ENCODE measurements at places on chromosomes 13 and 19.
A peak's percentile ranks its signal among the peaks of the same experiment; 100 is the strongest.

GRCh38 chr19:32647361-32647760 lies 27.6 kb downstream of the ANKRD27 start:
- no peak for DNase-seq

- no peak for DNase-seq
Measured at GRCh38 chr13:36143738-36144137, 12.6 kb upstream of the DCLK1 start.

DNA sequence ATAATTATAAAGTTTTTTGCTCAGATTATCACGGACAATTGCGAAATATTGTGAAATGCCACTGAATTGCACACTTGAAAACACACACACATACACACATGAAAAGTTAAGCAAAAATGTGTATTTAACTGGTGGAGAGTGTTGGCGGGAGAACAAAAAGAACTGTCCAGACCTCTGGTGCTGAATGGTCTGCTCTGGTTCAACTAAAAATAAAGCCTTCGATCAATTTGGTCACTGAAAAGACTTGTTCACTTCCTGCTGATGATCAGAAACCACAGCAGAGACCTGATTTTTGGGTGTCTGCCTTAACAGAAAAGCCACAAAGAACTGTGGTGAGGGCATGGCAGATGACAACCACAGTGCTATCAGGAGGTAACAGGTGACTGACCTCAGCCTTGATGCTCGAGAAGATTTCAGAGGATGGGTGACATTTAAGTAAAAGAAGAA lies 4.0 kb upstream of the IGFL1 start:
- no peak for DNase-seq

DNA sequence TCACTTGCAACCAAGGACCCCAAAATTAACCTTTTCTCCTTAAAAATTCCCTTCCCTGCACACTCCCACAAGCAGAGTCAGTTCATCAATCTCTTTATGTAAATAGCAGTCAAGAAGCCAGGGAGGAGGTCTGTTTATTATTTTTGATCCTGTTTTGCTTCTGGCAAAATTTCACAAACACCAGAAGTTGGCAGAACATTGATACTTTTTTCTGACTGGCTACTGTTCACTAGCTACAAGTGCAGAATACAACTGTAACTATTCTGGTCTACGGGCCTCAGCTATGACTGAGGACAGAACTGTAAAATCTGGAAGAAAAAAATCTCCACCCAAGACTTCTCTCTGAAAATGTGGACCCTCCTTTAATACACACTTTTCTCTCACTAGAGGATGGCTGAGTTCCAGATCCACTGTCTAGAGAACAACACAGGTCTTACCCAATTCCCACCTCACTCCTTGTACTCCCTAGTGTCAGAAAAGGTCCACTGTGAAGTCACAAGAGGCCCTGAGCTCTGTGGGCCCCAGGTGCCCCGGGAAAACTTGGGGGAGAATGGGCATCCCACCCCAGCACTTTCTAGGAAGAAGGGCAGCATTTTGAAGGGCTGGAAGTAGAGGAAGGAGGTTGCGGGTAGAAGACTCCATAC lies 14.5 kb downstream of the STARD13 start:
- DNase-seq: no peak

DNA sequence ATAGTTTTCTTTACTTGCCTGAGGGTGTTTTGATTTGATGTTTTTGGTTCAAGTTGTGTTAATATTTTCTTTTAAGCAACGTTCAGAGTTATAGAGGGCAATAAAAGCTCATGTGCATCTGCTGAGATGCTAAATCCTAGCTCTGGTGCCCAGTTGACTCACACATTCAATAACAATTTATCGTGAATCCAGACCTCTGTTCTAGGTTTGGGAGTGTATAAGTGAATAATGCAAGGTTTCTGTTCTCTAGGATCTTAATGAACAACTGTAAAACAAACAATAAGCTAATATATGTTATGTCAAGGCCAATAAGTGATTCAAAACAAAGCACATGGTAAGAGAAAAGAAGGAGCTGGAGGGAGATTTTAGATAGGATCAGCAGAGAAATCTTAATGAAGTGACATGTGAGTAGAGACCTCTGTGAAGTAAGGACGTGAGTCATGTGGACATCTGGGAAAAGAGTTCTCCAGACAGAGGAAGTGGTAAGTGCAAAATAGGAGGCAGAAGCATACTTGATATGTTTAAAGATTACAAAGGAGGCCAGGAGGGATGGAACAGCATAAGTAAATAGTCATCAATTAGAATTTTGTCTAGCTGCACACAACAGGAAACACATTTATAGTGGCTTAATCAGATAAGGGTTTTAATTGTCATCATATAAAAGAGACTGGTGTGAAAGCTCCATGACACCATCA lies 278.5 kb upstream of the HTR2A start:
- DNase-seq: no peak

DNA sequence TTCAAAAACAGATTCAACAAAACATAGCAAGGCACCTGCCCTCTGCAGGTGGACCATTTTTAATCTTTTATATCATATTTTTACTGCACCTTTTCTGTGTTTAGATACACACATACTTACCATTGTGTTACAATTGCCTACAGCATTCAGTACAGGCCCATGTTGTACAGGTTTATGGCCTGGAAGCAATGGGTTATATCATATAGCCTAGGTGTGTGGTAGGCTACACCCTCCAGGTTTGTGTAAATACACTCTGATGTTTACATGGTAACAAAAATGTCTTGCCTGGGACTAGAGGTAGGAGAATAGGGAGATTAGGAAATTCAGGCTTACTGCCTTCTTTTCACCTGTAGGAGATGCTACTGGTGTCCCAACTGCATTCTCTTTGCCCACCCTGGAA lies 8.2 kb upstream of the UBAC2 start:
- no peak for DNase-seq

DNA sequence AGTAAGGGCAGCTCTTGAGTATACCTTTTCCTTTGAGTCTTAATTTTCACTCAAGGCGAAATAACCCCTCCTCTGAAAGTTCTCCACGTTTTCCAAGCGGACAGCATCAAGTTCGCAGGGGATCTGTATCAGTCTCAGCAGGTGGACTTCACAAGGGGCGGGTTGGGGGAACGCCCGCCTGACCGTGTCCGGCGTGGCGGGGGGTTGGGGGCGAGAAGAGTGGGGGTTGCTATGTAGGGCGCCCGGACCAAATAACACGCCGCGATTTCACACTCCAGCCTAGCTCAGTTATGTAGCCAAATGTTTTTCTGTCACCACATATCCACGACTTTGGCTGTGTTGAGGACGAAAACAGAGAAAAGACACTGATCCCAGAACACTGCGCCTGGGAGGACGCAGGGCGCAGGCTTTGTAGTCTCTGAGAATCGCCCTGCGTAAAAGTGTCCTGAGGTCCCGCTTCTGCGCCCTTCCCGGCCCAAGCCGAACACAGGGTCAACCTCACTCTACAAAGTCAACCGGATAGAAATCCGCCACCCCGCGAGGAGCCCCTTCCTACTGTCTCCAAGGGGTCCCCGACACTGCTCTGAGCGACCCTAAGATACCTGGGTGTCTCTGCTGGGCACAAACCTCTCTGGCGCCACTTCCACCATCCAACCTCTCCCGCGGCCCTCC lies 524 bp downstream of the RUBCNL start:
- DNase-seq: no peak

- DNase-seq: no peak
Measured at GRCh38 chr19:45834970-45835369, 19.9 kb upstream of the RSPH6A start.

- peak; percentile 18 for DNase-seq
Measured at GRCh38 chr13:87677496-87678371, 6.6 kb downstream of the SLITRK5 start.

GRCh38 chr13:54841682-54842081 lies 1813.1 kb downstream of the OLFM4 start:
- DNase-seq: no peak

- no peak for DNase-seq
Measured at GRCh38 chr19:12778905-12779161, 3.5 kb upstream of the HOOK2 start.

DNA sequence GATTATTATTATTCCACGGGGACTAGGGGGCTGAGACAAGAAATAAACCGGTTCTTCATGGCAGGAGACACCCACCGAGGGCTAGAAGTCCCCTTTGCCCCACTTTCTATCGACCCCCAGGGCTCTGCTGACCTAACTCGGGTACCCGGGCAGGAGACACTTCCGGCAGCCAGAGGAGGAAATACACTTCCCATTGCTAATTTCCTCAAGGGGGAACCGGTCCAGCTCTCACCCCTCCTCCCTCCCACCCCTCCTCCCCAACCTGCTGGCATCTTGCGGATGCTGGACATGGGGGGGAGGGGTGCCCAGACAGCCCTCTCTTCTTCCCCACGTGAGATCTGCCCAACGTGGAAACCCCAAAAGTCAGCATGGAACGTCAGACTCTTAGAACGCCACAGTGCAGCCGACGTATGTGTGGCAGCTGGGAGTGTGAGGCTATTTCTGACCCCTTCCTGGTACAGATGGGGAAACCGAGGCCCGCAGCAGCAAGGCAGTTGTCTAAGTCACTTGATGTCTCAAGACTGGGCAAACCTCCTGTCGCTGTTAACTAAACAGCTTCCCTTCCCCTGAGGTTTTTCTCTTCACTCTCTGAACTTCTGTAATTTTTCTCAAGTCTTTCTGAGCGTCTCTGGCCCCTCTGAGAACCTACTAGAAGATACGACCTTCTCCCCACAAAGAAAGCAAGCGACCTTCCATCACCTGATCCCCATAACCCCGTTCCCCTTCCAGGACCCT lies 3.6 kb downstream of the GPR4 start:
- DNase-seq: no peak

DNA sequence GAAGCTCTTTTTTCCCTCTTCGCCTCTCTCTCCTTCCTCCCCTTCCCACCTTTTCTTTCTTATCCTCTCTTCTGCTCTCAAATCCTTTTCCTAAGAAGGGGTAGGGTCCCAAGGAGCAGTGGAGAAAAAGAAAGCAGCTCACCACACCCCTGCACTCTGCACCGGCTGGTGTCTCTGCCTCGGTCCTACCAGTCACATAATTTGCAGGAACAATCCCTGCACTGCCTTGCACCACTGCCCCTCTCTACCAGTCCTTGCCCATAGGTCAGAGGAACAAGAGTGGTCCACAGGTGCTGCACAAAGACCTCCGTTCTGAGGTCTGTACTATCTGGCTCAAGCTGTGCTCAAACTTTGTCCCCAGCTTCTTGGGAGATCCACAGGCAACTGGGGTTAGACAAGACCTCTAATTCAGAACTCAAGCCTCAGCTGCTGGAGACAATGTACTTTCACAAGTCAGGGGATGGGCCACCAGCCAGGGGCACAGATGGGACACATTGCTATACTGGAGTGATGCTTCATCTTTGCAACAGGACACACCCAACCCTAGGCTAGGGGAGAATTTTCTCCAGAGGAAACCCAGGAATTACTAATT lies 125.4 kb upstream of the ZNF507 start:
- no peak for DNase-seq

DNA sequence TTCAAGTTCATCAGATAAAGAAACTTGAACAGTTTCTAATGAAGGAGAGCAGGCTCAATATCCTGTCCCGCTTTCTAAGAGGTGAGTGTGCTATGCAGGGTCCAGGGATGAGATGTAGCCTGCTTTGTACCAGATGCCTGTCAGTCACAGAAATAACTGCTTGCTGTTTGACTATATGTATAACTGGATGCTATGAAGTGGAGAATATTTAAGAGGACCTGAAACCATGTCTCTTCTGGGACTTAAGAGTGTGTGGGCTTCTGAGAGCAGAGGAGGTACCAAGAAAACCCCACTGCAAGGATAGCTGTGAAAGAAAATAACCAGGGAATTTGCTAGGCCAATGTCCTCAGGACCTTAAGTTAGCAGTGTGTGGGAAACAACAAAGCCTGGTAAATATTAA lies 246.3 kb upstream of the RFC3 start:
- DNase-seq: no peak

Data from stimulated activated CD4-positive, alpha-beta T cell treated with anti-CD3 and anti-CD28 coated beads, Interleukin-2, amount 100 ng/mL, for 4 hours (primary cell).